ENCODE measurements at places on chromosomes 5 and 9.

GRCh38 chr5:32272746-32273145, 40.0 kb downstream of the MTMR12 start:
- DNase-seq, result no peak

DNA sequence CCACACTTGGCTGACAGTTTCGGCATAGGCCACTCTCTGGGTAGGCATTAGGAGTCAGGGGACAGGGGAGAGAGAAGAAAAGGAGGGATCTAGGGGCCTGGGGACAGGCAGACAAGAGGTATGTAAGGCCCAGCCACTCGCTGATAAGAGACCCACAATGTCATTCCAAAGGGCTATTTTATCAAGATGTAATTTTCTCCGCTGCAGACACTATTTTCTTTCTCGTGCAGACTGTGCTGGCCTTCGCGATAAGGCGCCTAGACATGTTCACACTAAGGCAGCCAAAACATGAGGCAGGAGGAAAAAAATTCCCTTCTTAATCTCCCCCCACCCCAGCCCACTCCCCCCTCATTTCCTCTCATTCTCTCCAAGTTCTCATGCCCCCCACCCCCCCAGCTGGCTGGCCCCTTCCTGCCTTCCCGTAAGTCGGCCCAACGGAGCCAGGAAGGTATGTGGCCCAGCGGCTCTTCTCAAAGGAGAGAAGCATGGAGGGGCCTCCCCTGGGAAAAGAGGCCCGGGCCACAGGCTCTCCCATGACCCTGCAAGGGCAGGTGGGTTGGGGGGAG, 44.9 kb upstream of the SYNPO start:
- DNase-seq, result no peak

DNA sequence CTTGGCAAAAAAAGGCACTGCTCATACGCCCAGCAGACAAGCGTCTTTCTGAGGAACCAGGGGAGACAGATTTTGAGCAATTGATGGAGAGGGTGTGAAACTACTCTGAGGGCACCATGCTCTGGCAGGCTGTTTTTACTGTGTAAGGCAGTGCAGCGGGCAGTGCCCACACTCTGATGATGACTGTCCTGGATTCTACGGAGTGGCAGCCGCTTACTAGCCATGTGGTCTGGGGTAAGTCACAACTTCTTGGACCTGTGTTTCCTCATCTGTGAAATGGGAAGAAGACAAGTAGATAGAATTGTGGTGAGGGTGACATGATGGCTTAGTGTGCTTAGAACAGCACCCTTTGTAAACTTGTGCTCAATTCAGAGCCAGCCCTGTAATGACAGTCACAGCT, 38.8 kb downstream of the FABP6 start:
- DNase-seq, result no peak

DNA sequence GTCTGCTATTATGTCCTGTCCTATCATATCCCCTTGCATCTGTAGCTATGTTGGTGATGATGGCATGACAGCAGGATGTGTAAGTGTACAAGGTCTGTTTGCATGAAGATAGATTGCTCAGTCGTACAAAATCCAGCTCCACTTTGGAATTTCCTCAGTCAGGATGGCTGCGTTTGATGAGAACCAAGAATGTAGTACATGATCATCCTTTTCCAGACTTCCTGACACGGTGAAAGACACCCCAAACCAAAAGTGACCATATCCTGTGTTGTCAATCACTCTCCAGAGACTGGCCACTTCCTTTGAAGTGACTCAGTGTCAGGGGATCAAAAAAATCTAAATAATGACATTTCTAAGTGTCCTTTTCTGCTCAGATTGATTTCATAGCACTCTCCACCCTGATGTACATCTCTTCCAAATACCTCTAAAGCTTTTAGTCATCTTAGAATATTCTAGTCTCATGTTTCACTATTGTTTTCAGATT, 213.4 kb downstream of the PLK2 start:
- DNase-seq, result no peak

DNA sequence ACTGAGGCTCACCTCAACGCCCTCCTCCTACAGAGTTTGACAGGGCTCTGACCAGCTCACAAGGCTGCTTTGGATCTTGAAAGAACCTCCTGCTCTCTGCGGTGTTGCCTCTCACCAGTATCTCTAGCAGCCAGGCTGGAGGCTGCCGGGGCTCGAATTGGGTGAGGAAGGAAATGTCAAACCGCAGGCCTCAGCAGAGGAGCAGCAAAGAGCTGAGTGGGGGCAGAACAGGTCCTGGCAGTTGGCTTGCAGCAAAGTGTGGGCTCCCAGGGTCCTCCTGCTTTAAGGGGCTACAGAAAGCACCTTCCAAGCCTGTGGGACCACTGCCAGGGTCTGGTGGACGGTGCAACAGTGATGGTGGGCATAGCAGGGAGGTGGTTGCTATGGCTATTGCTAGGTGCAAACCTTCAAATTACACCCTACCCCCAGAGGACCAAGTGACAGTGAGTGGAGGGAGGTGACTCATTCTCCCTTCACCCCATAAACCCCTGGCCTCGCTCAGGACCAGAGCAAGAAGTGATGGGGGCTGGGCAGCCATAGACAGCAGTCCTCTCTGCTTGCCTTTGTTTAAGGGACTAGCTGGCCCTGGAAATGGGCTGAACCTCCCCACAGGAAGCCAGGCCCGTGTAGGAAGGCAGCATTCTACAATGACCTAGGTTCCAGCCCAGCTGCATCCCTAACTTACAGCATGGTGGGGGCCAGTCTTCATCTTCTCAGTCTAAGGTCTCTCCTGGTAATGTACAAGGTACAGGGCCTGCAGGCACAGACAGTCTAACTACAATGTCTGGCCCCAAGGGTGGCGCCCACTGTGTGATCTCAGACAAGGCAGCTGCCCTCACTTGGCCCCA, 18.7 kb downstream of the LCP2 start:
- peak; percentile 38 for DNase-seq

DNA sequence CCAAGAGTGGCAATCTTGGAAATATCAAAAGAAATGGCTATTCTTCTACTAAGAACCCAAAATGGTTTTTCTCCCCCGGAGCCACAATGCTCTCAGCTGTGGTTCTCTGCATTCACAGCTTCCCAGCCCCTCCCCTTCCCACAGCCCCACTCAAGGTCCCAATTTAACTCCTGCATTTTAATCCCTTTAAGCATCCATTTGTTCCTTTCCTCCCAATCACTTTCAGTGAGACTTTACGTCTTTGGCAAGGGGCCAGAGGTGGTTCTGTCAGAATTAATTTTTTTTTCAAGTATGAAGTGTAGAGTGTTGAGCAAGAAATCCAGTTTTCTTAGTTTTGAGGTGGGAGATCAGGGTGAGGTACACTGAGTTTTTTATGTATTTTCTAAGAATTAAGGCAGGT, 256.9 kb downstream of the GLIS3 start:
- DNase-seq, result no peak

DNA sequence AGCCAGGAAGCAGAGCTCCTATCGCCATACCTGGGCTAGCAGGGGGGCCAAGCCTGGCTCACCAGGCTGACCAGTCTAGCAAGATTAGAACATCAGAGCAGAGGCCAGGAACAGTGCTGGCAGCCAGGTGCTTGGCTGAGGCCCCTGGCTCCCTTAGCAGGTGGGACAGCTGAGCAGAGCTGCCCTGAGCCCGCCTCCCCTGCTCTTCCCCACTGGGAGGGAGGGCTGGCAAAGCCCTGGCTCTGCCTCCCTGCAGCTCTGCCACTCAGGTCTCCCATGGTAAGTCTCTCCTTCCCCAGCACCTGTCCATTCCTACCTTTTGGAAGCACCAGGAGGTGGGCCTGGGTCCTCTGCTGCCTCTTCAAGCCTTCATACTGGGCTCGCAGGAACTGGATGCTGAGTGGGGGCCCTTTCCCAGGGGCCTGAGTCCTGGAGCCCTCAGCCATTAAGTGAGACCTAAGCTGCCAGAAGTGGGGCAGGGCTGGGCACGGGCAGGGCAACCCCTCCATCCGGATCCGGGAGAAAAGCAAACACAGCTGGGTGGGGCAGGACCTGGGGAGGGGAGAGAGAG, 803 bp downstream of the C9orf152 start:
- DNase-seq, result no peak

DNA sequence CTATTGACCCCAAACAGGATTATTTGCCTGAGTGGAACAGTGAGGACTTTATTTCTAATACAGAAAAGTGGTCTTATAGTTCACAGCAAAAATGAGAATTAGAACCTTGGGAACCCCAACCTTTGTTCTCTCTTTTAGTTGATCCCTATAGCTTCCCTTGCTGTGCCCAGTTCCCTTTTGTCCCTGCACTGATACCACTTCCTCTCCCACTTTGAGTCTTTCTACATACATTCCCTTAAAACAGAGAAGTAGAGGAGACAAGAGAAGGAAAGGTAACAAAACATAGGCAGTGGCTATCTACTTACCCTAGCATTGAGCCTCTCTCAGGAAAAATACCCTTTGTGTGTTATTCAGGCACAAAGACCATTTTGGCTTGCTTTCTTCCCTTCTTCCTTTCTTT, 246.4 kb downstream of the FAM114A2 start:
- no peak for DNase-seq

GRCh38 chr9:128409978-128410377, 10.7 kb upstream of the CERCAM start:
- DNase-seq, result no peak

GRCh38 chr5:80703747-80704146, 49.0 kb upstream of the DHFR start:
- DNase-seq, result no peak

DNA sequence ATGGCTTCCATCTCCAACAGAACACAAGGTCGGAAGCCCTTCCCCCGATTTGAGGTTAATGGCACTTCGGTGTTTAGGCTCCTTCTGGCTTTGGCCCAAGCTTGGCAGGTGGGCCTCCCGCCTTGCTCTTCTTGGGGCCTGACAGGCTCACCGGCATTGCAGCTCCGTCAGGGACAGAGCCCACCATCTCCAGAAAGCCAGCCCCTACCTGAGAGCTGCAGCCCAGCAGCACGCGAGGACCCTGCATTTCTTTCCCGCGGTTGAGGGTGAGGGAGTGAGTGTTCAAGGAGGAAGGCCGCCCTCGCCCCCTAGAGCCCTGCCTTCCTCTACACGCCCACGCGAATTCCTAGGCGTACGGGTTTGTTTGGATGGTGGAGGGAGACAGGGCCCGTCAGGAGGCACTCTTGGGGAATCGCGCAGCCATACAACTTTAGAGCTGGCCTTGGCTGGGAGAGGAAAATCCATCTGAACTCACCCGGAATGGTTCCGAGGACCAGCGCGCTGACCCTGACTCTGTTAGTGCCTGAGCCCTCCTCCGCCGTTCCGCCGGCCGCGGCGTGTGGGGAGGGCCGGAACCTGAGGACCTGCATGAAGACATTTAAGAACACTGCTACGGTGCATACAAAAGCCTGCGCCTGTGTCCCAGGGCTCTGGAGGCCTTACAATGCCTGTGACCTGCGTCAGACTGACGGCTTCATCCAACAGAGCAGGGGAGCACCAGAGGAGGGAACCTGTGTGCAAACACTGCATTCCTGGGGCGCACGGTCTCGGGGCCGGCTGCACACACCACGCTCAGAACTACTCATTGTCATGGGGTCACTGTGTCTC, 73.8 kb downstream of the MRPL36 start:
- no peak for DNase-seq

DNA sequence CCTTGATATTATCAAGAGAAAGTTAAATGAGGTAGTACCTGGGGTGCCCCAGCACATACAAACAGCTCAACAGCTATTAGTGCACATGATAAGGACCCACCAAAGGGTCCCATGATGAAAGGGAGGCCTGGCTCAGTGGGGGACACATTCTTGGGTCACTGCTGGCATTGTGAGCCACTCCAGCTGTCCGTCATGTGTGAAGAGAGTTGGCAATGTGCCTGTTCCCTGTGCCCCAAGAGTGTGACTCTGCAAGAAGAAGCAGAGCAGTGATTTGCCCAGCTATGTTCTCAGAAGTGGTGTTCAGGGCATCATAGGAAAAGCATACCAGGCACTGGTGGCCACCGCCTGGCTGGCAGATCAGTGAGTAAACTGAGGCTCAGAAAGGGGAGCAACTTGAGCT, 37.1 kb upstream of the TDRD7 start:
- DNase-seq, result no peak

DNA sequence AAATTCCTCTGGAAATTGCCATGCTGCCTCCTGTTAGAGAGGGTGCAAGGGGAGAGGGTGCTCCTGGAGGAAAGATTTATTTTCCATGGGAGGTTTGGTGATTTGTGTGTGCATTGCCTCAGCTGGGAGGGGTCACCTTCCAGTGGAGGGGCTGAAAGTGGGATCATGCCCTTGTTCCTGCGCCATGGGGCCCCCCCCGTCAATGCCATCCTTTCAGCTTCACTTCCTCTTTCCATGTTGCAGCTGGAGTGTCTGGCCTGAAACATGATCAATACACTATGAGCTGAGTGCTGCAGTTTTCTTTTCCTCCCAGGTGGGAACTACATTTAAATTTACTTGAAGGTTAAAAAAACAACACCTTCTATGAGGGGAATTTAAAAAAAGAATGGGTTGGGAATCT, 176.8 kb downstream of the MELK start:
- no peak for DNase-seq

GRCh38 chr9:98171176-98171925, 21.1 kb downstream of the CORO2A start:
- no peak for DNase-seq

DNA sequence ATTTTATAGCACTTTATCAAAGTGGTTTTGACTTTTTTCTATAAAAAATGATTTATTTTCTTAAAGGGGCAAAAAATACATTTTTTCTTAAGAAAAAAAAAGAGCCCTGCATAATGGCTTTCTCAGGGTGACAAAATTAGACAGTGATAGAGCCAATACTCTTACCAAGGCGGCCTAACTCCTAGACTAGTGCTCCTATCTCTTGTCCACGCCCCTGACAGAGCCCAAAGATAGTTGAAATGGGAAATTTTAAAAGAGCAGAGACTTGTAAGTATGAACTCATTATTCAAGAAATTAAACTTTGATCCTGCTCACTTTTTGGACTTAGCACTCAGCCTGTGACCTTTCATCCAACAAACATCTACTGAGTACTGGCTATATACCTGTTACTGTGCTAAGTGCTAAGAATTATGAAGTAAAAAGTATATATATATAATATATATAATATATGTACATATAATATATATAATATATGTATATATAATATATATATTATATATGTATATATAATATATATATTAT, 1.2 kb downstream of the INVS start:
- DNase-seq, result no peak

- no peak for DNase-seq
Measured at GRCh38 chr9:134691695-134692572, 50.3 kb downstream of the COL5A1 start.

GRCh38 chr9:124473310-124473709, 23.1 kb downstream of the ADGRD2 start:
- no peak for DNase-seq

- DNase-seq, result no peak
Measured at GRCh38 chr9:93081081-93081529, 14.9 kb upstream of the CARD19 start.

Measured in esophagus squamous epithelium (tissue), 5 donors.